ENCODE measurements at places on chromosomes 13 and 19. TPM values are rescaled to one million over a fixed set of nuclear protein-coding genes. Genes with fewer than 3 reads are reported as not detected.

GRCh38 chr19:46546194-46546896, 50.7 kb upstream of the PNMA8B start:
- no peak for DNase-seq

DNA sequence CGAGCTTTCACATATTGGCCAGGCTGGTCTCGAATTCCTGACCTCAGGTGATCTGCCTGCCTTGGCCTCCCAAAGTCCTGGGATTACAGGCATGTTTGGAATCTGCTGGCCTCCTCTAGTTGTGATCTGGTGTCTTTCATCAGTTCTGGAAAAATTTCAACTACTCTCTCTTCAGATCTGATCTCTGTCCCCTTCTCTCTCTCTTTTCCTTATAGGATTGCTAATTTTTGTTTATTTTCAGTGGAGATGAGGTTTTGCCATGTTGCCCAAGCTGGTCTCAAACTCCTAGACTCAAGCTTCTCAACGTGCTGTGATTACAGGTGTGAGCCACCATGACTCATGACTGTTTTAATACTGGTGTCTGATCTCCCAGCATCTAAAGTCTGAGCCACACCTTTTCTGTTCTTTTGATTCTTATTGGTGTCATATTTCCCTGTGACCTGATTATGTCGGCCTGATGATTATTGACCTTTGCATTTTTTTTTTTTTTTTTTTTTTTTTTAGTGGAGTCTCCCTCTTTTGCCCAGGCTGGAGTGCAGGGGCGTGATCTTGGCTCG, 10.4 kb upstream of the NANOS2 start:
- DNase-seq, result no peak

GRCh38 chr13:59666504-59666903, 497.2 kb downstream of the DIAPH3 start:
- no peak for DNase-seq

DNA sequence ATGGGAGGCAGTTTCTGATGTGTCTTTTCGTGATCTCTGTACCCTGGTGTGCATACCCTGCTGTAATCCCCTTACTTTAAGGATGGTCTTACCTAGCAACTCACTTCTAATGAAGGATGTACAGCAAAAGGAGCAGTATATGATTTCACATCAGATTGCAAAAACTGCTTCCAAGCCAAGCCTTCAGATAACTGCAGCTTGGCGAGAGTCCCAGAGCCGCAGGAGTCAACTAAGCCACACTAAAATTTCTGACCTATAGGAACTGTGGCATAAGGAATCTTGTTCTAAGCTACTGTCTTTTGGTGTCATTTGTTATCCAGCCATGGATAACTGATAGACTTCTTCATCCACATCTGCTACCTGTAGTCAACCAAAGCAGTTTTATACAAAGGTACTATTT, 496.7 kb downstream of the GPC6 start:
- DNase-seq, result no peak

The TSKS gene
- total RNA-seq, result not detected
